ENCODE measurements at places on chromosomes 12 and 14.

DNA sequence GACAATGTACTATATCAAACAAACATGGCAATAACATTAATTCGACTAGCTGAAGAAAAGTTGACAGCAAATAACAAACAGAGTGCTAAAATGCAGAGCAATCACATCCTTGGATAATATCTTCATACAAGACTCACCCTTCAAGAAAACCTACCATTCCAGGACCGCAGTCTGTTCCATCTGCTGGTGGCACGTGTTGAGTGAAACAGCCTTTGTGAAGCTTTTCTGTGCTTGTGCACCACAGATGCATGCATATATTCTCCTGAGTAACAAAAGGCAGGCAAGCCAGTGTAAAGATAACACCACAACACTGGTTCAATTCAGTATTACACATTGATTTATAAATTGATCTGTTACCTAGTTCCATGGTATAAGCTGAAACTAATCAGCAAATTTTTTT is 89.3 kb downstream of the ADAMTS20 start:
- no peak overlapping the region for H3K27ac ChIP-seq
- H3K27me3 ChIP-seq = no peaks in the 10 kb centered on the region
- no peaks in the 10 kb centered on the region for H3K4me1 ChIP-seq
- no peak overlapping the region for H3K4me3 ChIP-seq
- no peaks in the 10 kb centered on the region for H3K36me3 ChIP-seq

DNA sequence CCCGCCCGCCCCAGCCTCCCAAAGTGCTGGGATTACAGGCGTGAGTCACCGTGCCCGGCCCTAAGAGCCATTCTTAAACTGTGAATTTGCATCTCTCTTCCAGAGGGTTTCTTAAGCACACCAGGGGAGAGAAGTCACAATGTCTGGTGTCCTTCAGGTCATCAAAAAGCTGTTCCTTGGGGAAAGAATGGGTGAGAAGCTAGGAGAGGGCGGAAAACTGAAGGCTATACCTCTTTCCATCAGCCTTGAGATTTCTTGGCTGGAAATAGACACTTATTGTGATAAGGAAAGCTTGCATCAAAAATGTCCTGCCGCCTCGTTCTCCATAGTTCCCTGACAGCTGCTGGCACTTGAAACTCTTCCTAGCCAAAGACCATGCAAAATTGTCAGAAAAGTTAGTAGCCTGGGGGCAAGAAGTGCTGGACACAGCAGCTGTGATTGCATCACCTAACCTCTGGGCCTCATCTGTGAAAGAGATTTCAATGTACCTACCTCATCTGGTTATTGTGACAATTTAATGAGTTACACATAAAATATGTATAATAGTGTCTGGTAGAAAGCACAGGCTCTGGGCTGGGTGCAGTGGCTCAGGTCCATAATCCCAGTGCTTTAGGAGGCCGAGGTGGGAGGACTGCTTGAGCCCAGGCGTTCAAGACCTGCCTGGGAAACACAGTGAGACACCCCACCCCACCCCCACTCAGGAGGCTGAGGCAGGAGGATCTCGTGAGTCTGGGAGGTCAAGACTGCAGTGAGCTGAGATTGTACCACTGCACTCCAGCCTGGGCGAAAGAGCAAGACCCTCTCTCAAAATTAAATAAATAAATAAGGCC is 9.7 kb upstream of the UBC start:
- H3K4me3 ChIP-seq = peak overlapping the region; percentile 40
- H3K27me3 ChIP-seq = no peaks in the 10 kb centered on the region
- peaks cover 89% of the 10 kb centered on the region for H3K4me1 ChIP-seq
- H3K27ac ChIP-seq = peak overlapping the region; percentile 91
- DNase-seq = no peak

- H3K36me3 ChIP-seq = peaks cover 3% of the 10 kb centered on the region
- no peaks in the 10 kb centered on the region for H3K27me3 ChIP-seq
- H3K4me1 ChIP-seq = peaks cover 62% of the 10 kb centered on the region
- no peak for DNase-seq
- peak overlapping the region; percentile 50 for H3K27ac ChIP-seq
- peak overlapping the region; percentile 48 for H3K4me3 ChIP-seq
Measured at GRCh38 chr14:105168979-105169507, 467 bp upstream of the JAG2 start.

- H3K4me1 ChIP-seq = peaks cover 7% of the 10 kb centered on the region
- no peaks in the 10 kb centered on the region for H3K36me3 ChIP-seq
- no peak for DNase-seq
Measured at GRCh38 chr12:106290666-106291065, 11.9 kb upstream of the TCP11L2 start.

DNA sequence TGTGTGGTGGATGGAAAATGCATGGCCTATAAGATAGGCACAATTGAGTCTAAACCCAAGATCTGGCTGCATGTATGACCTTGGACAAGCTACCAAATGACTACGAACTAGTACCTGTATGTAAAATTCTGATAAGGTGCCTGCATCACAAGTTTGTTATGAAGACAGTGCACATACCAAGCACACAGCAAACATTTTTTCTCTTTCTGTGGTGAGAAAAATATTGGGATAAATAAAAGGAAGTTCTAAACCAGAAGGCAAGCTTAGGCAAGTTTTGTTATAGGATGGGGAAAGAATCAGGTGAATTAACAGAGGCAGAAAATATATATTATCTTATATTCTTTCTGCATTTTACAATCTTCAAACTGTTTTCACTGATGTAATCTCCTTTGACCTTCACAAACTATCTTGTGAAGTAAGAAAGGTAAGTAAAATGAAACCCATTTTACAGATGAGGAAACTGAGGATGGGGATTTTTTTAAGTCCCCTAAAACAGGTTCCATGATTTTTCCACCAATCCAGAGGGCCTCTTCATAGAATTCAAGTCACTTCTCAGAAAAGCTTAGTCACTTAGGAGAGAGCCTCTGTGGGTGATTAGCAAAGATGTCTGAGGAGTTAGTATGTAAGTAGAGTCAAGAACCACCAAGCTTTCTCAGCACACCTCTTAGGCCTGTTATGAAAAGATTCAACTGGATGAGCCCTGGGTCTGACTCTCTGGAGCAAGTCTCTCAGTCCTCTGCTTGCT is 132.0 kb upstream of the RAP1B start:
- H3K27ac ChIP-seq = no peak overlapping the region
- no peaks in the 10 kb centered on the region for H3K27me3 ChIP-seq
- no peak for DNase-seq
- H3K4me3 ChIP-seq = no peak overlapping the region
- H3K4me1 ChIP-seq = no peaks in the 10 kb centered on the region

GRCh38 chr14:56745097-56745496 is 65.2 kb downstream of the OTX2 start:
- no peak for DNase-seq
- H3K27ac ChIP-seq = no peak overlapping the region
- H3K36me3 ChIP-seq = no peaks in the 10 kb centered on the region
- H3K4me3 ChIP-seq = no peak overlapping the region
- no peaks in the 10 kb centered on the region for H3K4me1 ChIP-seq
- H3K27me3 ChIP-seq = peaks cover 6% of the 10 kb centered on the region

- no peak for DNase-seq
- no peak overlapping the region for H3K27ac ChIP-seq
- H3K4me1 ChIP-seq = no peaks in the 10 kb centered on the region
- H3K4me3 ChIP-seq = no peak overlapping the region
Measured at GRCh38 chr12:16603916-16604575, 1.9 kb downstream of the LMO3 start.

DNA sequence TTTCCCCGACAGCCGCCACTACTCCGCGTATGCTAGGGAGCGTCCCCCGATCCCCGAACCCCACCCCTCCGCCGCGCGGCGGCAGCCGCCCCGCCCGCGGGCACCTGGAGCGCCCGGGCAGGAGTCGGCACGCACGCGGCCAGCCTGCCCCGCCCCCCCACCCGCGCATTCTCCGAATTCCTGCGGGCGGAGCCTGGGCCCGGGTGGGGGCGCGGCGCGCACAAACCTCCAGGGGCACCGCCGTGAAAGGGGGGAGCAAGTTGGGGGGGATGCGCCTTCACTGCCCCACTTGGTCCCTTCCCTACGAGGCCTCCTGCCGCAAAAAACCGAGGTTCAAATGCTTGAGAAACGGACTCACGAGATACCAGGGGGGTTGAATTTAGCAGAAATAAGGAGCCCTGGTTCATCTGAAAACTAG is 1.7 kb downstream of the AJUBA start:
- DNase-seq = no peak
- peak overlapping the region; percentile 95 for H3K27ac ChIP-seq
- H3K36me3 ChIP-seq = no peaks in the 10 kb centered on the region
